Stimulated activated CD8-positive, alpha-beta memory T cell treated with anti-CD3 and anti-CD28 coated beads, Interleukin-7, amount 100 ng/mL, for 24 hours (primary cell): ENCODE measurements at places on chromosomes 1 and 21.

- DNase-seq: no peak
These were observed 162.9 kb upstream of the PTBP2 start for GRCh38 chr1:96558635-96559034.

GRCh38 chr1:42369471-42369870, 11.1 kb upstream of the RIMKLA start:
- no peak for DNase-seq

DNA sequence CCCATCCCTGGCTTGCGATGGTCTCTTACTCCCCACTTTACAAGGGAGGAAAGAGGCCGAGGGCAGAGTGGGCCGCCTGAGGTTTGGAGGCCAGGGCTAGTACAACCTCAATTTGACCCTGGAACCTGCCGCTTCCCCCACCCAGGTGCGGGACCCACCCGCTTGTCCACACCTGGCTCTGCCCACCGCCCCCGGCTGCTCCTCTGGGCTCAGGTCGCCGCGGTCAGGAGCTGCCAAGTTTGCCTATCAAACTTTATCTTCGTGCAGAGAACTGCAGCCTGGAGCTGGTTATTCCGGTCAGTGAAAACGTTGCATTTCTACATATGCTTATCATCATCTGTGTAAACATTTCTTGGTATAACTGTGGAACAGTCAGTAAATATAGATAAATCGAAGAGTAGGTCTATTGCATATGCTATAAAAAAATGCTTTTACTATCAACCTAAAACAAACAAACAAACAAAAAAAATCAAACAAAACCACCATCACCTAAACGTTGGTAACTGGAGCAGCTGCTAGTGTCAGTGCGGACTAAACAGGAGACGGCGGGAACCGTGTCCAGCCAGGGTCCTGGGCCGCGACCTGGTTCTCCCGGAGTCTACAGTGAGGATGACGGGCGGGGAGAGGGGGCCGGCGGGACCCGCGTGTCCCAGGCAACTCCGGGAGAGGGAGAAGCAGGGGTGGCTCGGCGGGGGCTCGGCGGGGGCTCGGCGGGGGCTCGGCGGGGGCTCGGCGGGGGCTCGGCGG, 906 bp upstream of the ADARB1 start:
- DNase-seq: no peak

DNA sequence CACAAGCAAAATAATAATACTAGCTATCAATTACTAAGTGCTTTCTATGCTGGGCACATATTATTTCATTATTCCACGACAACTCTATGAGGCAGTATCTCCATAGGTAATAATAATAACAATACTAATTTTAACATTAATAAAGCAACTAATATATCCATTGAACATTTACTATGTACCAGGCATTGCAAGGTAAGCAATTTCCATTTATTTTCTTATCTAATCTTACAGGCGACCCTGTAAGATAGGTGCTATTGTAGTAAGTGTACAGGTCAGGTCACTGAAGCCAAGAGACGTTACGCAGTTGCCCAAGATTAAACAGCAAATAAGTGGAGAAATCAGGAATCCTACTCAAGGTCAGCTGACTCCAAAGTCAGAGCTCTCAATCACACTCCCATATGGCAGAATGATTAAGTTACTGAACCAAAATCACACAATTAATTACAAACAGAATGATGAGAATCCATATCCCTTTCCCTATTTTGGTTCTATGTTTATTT, 198.4 kb downstream of the SLC45A1 start:
- DNase-seq: no peak

GRCh38 chr21:31213787-31214186, 130.3 kb downstream of the TIAM1 start:
- DNase-seq: no peak

DNA sequence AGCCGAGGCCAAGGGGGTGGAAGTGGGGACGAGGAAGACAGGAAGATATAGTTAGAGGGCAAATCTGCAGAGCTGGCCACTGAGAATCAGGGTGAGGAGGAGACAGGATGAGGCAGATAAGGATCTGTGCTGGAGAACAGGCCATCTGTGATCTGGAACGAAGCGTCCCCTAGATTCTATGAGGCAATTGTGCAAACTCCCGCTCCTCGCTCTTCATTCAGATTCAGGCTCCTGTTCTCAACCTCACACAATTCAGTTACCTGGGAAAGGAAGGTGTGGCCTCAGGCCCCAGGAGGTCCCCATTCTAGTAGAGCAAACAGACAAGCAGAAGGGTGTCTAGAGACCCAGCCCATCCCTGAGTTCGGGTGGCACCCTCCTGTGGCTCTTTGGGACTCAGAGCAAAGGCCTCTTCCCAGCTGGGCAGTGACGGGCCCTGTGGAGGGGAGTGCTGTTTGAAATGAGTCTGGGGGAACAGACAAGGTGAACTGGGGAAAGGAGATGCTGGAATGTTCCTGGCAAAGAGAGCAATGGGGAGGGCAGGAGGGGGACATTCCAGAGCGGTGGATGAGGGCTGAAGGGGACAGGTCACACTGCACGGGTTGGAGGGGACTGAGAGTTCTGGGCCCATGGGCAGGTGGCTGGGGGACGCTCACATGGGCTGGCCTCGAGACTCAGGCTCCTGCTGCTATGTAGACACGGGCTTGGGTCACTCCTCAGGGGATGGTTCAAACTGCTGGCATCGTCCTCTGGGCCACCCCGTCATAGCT, 39.9 kb upstream of the AJAP1 start:
- no peak for DNase-seq

GRCh38 chr1:37945743-37946702, 830 bp downstream of the INPP5B start:
- DNase-seq: no peak

DNA sequence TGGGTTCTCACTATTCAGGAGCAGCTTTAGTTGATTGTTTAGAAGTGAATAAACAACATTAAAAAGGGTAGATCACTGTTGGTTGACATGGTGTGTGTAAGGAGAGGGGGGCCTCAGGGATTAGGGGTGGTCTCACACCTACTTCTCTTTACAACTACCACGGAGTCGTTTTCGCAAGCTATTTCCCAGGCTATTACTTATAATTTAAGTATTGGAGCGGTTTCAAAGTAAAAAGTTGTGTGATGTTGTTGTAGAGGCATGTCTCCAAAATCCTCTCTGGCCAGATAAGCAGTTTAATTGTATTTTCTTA, 1.3 kb downstream of the GPSM2 start:
- DNase-seq: no peak

- no peak for DNase-seq
These were observed 5.8 kb downstream of the FAM229A start for GRCh38 chr1:32356478-32356877.

DNA sequence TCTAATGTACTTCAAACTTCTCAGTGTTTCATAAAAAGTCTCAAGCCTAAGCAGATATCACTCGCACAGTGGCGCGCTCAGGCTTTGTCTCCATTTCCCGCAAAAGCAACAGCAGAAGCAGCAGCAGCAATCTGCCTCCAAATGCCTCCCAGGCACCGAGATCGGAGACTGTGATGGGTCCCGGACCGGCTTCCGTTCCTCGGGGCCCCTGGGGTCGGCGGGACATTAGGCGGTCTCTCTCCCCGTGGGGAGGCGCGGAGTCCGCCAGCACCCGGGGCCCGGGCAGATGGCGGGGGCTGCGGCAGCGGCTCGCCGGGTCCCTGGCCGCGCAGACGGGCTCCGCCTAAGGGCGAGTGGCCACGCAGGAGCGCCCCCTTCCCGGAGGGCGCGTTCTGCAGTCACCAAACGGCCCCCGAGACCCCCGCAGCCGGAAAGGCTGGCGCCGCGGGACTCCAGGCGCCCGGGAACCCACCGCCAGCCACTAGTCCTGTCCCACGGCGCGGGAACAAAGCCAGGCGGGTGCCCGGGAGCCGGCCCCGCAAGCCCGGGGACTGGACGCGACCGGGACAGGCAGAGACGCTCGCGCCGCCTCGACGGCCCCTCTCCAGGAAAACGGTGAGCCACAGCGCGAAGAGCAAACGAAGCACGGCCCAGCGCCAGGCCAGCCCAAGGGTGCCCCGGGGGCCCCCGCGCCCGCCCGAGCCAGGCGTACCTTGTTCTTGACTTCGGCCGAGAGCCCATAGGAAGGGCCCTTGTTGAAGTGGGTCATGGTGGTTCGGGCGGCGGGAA, 590 bp downstream of the CNN3 start:
- no peak for DNase-seq

DNA sequence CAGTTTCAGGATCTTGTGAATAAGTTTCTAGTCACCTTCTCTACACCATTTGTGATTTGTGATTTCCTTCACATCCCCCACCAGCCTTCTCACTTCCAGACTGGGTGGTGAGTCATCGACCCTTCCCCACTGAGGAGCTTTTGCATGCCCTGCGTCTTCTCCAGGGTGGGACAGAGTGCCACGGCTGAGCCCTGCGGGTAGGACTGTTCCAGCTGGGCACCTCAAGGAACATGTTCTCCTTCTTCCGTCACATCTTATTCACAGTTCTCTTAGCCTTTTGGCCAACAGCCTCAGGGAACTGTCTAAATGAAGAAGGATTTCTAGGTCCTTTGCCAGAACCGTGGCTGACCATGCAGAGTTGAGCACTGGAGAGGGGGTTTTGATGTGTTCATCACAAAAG, 116.5 kb downstream of the TMEM53 start:
- DNase-seq: no peak

DNA sequence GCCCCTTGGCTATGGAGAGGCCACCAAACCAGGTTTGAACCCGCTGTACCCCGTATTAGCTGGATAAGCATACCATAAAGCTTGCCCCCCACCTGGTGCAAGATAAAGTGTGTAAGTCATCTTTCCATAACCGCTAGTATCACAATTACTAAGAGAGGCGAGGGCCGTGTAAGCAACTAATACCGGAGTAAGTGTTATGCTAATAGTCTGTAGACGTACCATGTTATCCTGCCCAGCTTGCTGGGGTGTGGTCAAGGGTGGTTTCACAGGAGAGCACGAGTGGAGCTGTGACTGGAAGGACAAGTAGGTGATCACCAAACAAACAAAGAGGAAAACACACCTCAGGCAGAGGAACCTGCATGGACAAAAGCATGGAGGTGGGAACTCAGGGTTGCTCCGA, 3.6 kb upstream of the TNFRSF1B start:
- DNase-seq: no peak

DNA sequence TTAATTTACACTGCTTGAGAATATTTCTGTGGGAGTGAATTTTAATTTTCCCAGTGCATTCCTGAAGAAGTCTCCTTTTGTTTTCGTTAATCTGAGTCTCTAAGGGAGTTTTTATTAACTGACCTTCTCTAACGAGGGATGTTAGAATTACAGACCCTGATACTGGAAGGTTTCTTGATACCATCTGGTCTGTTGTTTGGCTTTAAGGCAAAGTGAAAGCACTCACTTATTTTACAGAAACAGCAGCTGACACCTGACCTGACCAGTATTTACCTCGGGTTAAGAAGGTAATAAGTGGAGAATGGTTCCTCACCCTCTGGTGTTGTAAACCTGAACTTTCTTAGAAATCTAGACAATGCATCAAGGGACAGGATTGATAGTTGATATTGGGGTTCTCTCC, 12.4 kb downstream of the CDC14A start:
- no peak for DNase-seq

GRCh38 chr1:59107916-59108315, 189.0 kb upstream of the FGGY start:
- DNase-seq: no peak

DNA sequence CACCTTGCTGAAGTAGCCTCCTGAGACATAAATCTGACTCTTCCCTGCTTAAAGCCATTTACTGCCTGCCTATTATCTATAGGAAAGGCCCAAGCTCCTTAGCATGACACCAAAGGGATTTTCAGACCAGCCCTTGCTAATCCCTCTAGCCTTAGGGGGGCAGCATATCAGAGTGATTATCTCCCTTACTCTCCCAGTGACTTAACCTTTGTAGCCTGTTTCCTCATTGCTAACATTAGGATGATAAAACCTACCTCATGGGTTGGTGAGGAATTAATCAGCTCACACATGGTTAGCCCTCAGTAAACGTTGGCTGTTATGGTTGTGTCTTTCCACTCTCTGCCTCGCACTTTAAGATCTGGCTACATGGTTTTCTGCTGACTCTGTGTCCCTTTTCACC, 70.1 kb downstream of the ROR1 start:
- DNase-seq: no peak

DNA sequence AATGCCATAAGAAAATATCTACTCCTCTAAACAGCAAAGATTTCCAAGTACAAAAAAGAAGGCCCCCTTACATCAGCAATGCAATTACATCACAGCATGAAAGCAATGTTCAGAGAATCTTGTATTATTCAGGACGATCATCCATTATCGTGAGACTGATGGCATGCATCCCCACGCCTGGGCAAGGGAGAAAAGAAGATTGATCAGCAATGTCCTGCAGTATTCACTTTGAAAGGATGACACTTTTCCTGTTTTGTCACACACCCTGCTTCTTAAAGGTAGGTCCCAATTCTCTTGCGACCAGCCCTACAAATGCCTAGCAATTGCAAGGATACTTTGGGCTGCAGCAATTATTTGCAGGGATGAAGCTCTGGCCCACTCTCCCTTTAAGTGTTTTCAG, 108.7 kb downstream of the TOMM20 start:
- no peak for DNase-seq

GRCh38 chr1:161502181-161502580, 3.1 kb upstream of the FCGR2A start:
- no peak for DNase-seq

DNA sequence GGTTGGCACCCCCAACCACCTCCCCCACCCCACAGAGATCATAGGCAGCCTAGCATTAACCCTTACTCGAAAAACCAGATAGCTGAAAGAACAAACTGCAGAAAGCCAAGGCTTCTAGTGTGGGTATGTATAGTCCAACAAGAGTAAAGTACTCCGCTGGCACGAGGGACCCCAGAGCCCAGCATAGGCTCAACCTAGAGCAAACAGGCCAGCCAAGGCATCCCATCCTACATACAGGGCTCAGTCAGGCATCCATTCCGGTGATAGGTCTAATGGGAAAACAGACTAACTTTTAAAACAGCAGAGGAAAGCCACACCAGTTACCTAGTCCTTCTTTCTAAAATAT, 17.8 kb downstream of the DIPK1A start:
- DNase-seq: no peak

- DNase-seq: no peak
These were observed 30.7 kb upstream of the PGD start for GRCh38 chr1:10368194-10368593.

- DNase-seq: no peak
These were observed 106.7 kb upstream of the SLC5A9 start for GRCh38 chr1:48115835-48116234.

GRCh38 chr1:79711001-79711431, 704.5 kb upstream of the ADGRL4 start:
- no peak for DNase-seq

DNA sequence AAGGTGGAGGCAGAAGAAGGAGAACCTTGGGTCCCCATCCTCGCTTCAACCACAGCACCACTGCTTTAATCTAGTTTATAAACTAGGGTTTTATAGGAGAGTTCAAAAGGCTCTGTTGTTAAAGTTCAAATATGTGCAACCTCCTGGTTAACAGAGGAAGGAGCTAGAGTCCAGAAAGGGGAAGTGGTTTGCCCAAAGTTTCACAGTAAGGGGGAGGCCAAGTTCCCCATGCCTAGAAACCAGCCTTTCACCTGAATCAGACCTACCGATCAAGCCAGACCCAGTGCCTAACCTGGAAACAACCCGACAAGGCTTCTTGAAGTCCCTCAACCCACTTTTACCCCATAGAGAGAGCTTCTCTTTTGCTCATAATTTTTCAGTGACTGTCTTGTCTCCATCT, 106.5 kb downstream of the PLPP3 start:
- DNase-seq: no peak

GRCh38 chr1:19690342-19690741, 25.7 kb downstream of the HTR6 start:
- DNase-seq: no peak

GRCh38 chr1:37100310-37100709, 66.0 kb upstream of the GRIK3 start:
- DNase-seq: no peak

GRCh38 chr1:154170547-154171222, 15.8 kb upstream of the NUP210L start:
- DNase-seq: peak; percentile 22
